ENCODE measurements at places on chromosomes 4 and X.
A peak's percentile ranks its signal among the peaks of the same experiment; 100 is the strongest.

GRCh38 chrX:4663085-4663484, 949.6 kb upstream of the PRKX start:
- no peak for DNase-seq

GRCh38 chrX:40095583-40096394, 2.0 kb downstream of the BCOR start:
- DNase-seq = peak; percentile 51

DNA sequence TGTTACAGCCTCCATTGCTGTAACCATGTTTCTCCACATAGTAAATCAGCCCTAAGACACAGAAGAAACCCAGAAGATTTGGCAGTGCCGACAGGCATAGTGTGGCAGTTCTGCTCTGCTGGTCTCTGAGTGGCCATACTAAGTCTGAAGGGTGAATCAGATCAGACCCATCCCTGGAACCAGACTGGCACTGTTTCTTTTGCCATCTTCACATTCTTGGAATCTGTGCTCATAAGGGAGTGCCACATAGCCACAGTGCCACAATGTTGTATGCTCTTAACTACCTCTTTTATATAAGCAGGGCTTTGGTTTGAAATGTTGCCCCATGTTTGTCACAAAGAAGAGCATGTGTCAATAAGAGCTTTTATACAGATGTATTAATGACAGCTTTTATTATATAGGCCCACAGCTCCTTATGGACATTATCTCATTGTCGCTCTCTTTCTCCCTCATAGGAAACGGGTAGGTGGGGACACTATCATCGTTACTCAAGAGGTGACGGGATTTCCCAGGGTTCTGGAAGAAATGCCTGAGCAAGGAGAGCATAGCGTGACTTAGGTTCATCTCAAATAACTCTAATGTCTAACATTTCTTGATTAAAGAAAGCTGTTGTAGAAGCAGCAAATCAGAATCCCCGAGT, 128.2 kb downstream of the CBR4 start:
- DNase-seq = no peak

DNA sequence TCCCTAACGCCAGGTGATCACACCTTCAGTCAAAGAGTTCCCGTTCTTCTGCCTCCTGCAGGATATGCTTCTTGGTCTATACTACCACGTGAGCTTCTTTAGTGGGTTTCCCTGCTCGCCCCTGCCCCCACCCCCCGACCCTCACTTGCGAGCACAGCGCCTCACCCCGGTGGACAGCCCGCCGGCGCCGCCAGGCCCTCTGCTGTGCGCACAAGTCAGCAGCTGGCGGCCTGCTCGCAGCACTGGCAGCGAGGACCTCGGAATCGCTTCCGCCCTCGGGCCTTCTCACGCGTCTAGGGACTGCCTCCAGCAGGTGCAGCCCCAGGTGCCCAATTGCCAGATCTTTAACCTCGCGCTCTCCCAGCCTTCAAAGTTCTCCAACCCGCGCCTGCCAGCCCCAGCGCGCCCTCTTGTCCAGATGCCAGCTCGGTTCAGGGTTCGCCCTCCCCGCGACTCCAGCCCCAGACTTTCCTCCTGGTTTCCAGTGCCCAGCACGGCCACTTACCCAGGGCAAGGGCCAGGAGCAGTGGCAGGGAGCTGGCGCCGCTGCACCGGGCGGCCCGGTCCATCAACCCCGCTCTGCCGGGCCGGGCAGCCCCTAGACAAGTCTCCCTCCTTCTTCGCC, 454 bp downstream of the BTC start:
- peak; percentile 3 for DNase-seq

GRCh38 chrX:33142331-33142730, 69.0 kb downstream of the DMD start:
- no peak for DNase-seq

DNA sequence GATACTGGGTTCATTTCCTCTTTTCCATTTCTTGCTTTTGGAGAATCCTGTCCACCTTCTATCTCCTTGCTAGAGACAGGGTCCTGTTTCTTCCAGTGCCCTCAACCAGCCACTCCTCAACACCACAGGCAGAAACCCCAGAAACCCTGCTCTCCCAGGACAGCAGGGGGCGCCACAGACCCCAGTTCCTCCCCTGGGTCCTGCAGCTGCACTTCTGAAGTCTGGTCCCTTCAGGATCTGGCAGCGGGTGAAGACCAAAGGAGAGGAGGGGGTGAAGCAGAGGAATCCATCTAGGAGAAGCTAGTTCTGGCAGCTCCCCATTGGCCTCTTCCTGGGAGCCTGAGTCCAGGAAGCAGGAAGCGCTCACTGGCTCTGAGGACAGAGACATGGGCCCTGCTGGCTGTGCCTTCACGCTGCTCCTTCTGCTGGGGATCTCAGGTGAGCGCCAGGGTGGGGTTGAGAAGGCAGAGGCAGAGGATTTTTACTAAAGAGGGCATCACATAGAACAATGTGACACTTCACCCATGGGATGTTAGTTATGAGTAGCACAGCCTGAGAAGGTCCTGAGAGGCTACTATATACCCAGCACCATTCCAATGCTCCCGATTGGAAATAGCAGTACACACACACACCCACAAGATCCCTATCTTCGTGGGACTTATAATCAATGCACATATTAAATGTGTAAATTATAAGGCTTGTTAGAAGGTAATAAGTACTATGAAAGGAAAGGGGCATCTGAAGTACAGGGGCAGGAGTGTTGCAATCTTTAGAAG, at the start of gene PRSS48:
PRSS48 (plus strand) TSS at position 375 of the 776 bp plus-strand sequence; CDS start at position 387, 12 bp downstream.
- peak; percentile 62 for DNase-seq

DNA sequence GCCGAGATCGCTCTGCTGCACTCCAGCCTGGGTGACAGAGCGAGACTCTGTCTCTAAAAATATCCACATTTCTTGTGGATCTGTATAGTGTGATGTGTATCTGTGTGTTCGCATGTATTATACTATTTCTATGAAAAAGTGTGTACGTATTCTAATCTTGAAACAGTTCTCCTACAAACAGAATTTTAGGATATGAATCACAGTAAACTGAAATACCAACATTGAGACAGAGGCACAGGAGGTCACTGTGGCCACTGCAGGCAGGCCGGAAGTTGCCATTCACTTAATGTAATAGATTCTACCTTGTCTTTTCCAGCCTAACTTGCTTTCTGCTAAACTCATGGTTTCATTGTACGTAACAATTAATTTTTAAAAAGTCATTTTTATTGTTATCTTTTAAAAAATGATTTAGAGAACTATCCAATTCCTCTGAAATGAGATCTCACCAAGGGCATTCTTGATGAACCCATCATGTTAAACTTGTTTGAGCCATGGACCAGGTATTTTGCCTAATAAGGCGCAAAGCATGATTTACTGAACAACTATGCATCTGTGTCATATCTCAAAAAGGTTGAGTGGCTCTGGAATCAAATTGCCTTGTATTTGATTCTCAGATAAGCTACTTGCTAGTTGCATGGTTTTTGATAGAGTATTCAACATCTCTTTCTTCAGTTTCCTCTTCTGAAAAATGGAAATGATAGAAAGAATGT, 154.9 kb upstream of the GYPA start:
- no peak for DNase-seq

GRCh38 chrX:123871309-123871708, 11.5 kb downstream of the XIAP start:
- DNase-seq = no peak

GRCh38 chr4:143554728-143555597, 41.5 kb downstream of the SMARCA5 start:
- DNase-seq = peak; percentile 21

GRCh38 chr4:108903464-108904221, 140.8 kb upstream of the ETNPPL start:
- DNase-seq = no peak

DNA sequence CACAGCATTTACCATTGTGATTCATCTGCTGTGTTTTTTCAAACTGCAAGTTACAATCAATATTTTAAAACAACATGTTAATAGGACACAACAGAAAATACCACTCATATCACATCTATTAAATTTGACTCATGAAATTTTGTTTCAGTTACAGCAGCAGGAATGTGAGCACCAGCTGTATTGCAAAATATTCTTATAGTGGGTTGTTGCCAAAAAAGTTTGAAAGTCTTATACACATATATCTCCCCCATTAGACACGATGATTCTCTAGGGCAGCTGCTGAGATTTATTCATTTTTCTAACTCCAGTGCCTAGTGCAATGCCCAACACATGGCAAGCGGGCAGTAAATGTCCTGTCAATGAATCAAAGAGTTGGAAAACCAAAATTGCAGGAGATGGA, 26.6 kb upstream of the NKX3-2 start:
- DNase-seq = no peak

DNA sequence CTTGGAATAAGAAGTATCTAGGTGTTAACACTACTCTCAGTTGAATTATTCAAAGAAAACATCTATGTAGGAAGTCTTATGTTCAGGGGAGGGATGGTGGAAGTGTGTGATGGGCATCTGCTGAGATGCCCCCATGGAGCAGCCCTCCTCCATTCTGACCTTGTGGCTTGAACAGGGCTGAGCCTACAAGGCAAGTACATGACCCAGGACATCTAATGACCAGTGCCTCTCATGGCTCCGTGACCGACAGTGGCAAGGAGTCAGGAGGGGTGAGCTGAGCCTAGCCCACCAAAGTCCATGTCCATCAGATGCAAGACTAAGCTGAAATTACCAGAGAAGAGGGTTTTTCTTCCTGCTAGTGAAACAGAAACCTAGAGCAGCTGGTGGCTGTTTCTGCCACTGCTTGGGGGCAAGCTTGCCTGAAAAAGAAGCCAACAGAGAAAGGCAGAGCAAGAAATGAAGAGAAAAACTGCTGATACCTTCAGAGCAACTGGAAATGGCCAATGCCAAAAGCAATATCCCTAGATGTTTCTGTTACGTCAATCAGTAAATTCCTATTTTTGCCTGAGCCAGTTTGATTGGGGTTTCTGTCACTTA, 113.5 kb downstream of the TSPAN5 start:
- DNase-seq = no peak

GRCh38 chr4:76957004-76957738, 7.6 kb downstream of the SEPTIN11 start:
- DNase-seq = no peak

GRCh38 chr4:148044912-148045352, 313.0 kb downstream of the ARHGAP10 start:
- no peak for DNase-seq

GRCh38 chr4:164799410-164799809, 45.5 kb downstream of the SMIM31 start:
- DNase-seq = no peak

DNA sequence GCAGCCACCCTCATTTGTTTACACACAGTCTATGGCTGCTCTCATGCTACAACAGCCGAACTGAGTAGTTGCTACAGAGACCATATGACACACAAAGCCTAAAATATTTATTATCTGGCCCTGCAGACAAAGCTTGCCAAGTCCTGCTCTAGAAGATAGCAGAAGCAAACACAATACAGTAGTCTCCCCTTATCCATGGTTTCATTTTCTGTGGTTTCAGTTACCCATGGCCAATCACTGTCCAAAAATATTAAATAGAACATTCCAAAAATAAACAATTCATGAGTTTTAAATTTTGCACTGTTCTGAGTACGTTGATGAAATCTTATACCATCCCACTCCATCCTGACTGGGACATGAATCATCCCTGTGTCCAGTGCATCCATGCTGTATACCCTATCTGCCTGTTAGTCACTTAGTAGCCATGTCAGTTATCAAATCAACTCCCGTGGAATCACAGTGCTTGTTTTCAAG, 40.2 kb upstream of the ZNF81 start:
- DNase-seq = no peak

- peak; percentile 63 for DNase-seq
Measured at GRCh38 chr4:48103483-48104139, 30.4 kb downstream of the TXK start.

- DNase-seq = no peak
Measured at GRCh38 chr4:156972379-156973015, 898 bp upstream of the PDGFC start.

- no peak for DNase-seq
Measured at GRCh38 chr4:140947506-140947905, 185.8 kb downstream of the RNF150 start.

DNA sequence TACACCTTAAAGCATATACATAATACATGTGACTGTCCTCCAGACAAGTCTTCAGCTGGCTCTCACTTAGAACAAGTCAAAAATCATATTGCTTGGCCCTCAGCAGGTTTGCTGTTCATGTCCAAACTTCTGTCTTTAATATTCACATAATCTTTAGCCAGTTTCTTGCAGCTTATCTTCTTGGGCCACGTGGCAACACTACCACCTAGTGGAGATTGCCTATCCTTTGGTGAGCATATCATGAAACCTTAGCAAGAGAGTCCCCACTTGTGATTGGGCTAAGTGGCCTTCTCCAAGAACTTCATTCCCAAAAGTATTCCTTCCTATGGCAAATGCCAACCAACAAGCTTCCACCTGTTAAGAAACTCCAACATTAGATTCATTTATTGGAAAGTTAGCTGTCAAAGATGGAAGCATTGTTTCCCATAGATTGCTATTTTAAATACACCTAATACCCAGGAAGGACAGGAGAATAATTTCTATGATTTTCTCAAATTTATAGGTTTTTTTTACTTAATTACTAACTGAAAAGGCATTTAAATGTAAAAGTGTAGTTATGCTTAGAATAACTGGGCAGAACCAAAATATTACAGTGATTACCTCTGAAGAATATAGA, 231.9 kb upstream of the INTU start:
- DNase-seq = peak; percentile 58

DNA sequence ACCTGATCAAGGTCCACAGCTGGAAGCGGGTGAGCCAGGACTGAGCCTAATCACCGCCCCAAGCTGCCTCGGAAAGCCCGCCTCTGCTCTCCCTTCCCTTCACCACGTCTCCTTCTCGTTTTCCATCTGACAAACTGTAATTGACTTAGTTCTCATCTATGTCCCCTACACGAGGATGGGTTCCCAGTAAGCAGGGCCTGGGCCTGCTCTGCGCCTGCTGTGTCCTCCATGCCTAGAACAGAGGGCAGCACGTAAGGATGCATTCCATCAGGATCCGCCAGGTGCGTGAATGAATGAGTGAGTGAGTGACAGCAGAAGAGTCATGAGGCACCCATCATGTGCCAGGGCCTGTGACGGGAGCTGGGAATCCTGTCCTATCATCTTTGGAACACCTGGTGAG, 86.7 kb downstream of the JAKMIP1 start:
- DNase-seq = no peak

DNA sequence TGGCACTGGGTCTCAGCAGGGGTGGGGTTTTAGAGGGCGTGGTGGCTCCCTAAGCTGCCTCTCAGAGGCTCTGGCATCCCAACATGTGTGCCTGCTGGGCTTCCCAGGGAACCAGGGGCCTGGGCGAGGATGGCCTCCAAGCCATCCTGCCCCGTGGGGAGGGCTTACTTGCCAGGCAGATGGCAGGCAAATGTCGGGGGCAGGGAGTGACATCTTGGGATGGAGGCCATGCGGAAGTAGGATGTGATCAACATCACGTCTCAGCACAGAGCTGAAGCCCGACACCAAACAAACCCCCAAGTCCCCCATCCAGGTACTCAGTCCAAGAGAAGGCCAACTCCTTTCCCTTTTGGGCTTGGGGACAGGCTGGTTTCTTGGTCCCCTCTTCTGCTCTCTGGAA, 4.7 kb downstream of the L1CAM start:
- DNase-seq = no peak

DNA sequence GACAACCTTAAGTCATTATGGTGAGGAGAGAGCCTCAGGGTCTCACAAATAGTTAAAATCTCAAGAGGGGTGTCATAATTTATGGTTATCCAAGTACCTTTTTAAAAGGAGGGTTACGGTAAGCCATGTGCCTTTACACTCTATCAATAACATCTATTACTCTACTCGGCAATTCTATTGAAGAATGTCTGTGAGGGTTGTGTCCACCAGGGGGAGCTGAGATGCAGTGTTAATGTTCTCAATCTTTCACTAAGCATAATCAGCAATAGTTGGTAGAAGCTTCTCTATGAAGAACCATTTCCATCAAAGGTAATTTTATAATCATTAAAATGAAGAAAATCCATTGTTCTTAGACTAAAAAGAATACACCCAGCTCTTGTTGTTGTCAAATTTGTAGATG, 457.4 kb downstream of the CENPC start:
- DNase-seq = peak; percentile 46
